A549 (cell line): ENCODE measurements at places on chromosomes 6 and 20.

DNA sequence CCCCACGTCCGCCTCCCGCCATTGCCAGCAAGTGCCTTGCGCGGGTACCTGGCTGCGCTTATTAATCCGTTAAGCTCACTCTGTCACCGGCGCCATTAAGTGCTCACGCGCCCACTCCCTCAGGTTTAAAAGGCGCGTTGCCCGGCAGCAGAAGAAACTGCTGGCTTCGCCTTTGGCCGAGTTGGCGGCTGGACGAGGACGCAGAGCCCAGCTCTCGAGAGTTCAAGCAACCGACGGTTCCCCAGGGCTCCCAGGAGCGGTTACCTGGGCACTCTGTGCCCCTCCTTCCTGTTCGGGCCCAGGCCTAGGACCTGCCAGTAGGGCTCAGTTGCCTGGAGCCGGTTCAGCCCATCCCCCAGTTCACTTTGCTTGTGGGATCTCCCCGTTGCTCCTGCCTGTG, at the start of gene GGTLC1:
Gene GGTLC1, minus strand, starts transcription at position 219 of the 400 bp plus-strand sequence. CDS start 2,168 bp downstream, outside the sequence.
- DNase-seq, result no peak

- DNase-seq, result no peak
Measured at GRCh38 chr6:100353276-100354015, 111.3 kb downstream of the SIM1 start.

GRCh38 chr6:159832946-159833345, 32.9 kb downstream of the PNLDC1 start:
- DNase-seq, result no peak

GRCh38 chr6:131226459-131227157, 91.3 kb downstream of the AKAP7 start:
- DNase-seq, result no peak

GRCh38 chr6:169956580-169956979, 205.2 kb downstream of the ERMARD start:
- DNase-seq, result no peak

DNA sequence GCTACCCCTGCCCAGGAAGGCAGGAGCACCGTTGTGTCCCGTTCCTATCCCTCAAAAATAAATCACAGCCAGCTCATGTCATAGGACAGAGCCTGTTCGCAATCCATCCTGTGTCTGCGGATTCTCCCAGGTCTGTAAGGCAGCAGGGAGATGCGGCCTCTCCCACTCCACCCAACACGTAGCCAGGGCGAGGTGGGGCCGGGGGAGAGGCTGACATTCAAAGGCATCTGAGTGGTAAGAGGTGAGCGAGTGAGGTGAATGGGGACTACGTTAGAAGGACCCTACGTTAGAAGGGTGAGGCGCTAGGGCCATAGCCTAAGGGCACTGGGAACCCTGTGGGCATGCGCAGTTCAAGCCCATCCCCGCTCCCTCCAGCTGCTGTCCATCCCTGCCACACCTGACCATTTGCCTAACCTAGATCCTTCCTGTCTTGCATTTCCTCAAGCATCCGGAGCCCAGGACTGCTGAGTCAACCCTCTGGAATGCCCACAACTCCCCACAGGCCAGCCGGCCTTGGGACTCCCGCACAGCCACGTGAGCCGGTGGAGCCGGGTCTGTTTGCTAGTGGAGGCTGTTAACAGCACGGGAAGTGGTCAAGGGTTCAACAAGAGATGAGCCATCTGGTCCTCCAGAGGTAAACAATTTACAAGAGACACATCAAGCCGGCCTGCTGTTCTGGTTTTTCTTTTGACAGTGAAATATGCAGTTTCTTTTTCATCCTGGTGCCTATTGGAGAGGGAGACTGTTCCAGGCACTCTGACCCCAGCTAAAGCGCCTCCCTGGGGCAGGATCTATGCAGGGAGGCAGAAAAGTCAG, 45.9 kb downstream of the RIPOR3 start:
- peak; percentile 99 for DNase-seq

GRCh38 chr6:28207510-28208110, 17.5 kb upstream of the ZSCAN9 start:
- peak; percentile 17 for DNase-seq

DNA sequence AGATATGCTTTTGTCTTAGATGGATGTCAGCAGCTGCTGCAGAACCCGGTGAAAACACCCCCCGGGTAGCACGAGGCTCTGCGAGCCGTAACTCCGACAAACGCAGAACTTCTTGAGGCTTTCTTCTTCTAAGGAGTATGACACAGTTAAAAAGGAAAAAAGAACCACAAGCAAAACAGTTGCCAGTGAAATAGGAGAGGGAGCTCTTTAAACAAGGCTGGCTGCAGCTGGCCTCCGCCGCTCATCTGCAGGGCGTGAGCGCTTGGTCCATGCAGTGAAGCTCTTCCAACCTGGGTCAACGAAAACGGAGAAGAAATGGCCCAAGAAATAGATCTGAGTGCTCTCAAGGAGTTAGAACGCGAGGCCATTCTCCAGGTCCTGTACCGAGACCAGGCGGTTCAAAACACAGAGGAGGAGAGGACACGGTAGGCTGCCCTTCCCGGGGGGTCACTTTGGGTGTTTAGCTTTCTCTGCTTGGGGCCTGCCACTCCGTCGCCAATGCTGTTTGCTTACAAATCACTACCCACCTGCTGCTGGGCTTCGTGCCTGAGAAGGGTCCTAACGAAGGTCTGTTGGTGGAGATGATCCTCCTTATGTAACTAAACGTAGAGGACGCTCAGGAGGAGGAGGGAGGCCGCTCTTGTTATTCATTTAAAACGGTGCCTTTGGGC, 13.2 kb downstream of the SYTL3 start:
- no peak for DNase-seq

GRCh38 chr6:142002825-142003405, 129.8 kb upstream of the GJE1 start:
- no peak for DNase-seq

- no peak for DNase-seq
Measured at GRCh38 chr20:31908016-31908415, 37.6 kb downstream of the TTLL9 start.

- DNase-seq, result no peak
Measured at GRCh38 chr6:139600919-139601475, 226.5 kb upstream of the CITED2 start.

DNA sequence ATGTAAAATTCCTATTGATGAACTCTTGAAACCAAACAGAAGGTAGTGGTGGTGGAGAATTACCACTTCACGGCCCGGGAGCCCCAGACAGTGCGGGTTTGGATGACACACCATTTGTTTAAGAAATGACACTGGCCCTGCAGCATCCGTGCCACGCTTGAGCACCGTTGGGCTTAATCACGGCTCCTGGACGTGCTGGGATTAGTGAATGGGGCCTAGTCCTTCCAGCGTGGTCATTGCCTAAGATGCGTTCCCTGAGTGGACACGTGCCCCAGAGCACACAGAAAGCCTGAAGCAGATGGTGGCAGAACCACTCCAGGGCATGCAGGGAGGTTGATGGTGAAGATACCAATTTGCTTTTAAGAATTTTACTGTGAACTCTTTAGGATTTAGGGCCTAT, 14.5 kb downstream of the STX16 start:
- no peak for DNase-seq

GRCh38 chr20:36865076-36865860, 10.7 kb upstream of the TLDC2 start:
- DNase-seq, result no peak

- DNase-seq, result no peak
Measured at GRCh38 chr20:19971116-19971515, 46.0 kb upstream of the NAA20 start.

DNA sequence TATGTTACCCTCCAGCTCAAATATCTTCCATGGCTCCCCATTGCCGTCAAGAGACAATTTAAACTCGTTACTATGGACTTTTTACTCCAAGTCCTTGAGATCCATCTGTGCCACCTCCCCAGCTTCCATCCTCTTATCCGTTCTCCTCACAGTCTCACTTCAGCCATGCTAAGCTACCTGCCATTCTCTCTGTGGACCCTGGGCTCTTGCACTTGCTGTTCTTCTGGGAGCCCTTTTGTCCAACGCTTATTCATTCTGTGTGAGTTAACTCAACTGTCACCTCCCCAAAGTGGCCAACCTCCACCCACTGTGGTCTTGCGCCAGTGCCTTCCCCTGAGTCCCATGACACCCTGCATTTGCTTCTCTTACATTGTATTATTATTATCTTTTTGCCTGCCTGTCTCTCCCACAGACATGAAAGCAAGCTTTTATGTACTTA, 132.4 kb downstream of the BCAS1 start:
- no peak for DNase-seq

DNA sequence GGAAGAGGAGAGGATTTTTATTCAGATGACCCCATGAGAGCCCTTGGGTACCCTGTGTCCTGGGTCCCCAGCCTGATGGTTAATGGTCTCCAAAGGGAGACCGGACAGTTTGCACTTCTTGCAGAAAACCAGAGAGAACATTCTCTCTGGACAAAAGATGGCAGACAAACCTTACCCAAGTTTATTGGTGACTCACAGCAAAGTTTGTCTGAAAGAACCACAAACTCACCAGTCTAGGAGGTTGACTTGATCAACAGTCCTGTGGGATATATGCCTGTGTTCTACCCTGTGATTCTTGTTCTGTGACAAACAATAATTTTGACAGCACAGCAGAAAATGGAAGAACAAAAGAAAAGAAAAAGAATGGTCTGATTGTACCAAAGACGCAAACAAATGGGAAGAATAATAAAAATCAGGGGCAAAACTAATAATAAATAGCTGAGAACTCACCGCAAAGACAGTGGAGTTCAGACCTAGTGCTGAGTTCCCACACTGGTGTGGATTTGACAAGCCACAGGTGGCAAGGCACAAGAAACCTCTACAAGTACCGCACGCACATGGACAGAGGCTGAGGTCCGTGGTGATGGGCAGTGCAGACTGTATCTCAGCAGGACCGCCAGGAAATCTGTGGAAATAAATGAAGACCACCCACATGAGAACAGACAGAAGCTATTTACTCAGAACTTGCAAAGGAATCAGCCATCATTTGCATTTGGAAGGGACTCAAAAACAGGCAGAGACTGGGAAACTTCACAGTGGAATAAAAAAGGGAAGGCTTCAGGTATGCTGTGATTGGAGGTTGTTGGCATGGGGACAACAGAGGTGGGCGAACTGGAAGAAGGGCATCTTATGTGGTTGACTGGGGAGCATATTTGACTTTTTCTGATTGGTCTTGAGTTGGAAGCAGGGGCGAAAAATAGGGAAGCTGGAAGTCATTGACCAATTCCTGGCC, 246.3 kb upstream of the RNF24 start:
- no peak for DNase-seq

- no peak for DNase-seq
Measured at GRCh38 chr6:34717466-34717865, 20.9 kb upstream of the ILRUN start.

- DNase-seq, result no peak
Measured at GRCh38 chr6:53349209-53349693, 501 bp upstream of the ELOVL5 start.

DNA sequence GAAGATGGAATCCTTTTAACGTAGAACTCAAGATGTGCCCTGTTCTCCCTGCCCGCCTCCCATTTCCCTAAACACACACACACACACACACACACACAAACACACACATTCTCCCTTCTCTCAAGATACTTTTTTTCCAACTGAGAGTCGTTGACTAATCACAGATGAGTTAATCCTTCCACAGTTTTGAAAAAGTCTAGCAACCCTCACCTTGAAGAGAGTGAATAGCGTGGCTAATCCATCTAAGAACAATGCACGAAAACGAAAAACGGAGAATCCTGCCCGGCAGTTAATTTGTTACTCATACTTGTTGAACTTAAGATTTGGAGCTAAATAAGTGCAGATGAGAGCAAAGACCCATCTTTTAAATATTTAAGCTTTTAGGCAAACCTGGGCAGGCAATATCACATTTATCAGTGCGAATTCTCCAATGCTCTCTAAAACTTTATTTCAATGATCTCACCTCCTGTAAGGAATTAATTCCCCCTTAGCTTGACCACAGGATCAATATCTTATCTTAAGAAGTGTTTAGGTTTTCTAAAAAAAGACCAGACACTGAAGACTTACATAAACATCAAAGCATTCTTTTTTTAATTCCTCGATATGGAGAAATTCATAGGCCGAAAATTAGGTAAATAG, 1.1 kb downstream of the AGPAT4 start:
- no peak for DNase-seq

DNA sequence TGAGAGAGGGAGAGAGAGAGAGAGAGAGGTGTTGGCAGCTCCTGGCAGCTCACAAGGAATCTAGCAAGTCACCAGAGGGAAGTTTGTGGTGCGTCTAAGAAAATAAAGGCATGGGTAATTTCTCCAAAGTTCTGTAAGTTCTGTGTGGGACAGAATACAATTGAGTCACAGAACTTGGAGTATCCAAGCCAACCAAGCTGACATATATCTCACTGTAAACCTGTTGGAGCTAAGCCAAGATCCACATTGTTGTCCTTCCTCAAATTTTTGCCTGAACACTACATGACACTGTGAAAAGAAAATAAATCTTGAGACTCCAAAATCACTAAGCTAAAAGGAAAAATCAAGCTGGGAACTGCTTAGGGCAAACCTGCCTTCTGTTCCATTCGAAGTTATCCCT, 436.7 kb downstream of the MEI4 start:
- no peak for DNase-seq

- DNase-seq, result no peak
Measured at GRCh38 chr6:135383301-135383700, 114.2 kb downstream of the AHI1 start.

DNA sequence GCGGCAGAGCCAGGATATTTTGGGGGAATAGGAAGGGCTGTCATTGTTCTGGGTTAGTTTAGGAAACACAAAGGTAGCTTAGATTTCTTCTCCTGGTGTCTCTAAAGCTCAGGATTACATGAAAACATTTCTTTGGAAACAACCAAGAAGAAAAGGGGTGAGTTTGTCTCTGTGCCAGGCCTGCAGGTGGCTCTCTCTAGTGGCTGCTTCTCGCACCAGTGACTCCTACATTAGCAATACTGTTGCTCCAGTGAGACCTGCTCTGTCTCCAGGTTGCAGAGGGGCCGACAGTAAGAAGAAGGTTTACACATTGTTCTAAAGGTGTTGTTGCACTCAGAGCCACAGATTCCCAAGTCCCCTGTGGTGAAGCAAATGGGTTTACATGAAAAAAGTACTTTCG, 104.6 kb upstream of the GLP1R start:
- DNase-seq, result no peak

DNA sequence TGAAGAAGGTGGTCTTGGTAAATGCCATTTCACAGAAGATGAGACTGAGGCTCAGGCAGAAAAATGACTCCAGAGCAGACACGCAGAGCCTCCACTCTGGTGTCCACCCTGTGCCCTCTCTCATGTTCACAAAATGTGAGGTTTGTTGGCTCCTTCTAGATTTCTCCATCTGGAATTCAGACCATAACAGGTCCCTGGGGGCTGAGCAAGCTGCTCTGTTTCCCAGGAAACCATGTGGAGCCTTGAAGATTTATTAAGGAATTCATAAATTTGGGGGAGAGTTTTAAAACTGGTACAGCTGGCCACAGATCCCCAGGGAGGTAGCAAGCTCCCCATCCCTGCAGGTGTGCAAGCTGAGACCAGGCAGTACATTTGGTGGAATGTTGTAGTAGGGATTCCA, 38.8 kb upstream of the SIRPA start:
- DNase-seq, result no peak
